Fibroblast of skin of right biceps (primary cell): ENCODE measurements at places on chromosomes 1 and 21.

DNA sequence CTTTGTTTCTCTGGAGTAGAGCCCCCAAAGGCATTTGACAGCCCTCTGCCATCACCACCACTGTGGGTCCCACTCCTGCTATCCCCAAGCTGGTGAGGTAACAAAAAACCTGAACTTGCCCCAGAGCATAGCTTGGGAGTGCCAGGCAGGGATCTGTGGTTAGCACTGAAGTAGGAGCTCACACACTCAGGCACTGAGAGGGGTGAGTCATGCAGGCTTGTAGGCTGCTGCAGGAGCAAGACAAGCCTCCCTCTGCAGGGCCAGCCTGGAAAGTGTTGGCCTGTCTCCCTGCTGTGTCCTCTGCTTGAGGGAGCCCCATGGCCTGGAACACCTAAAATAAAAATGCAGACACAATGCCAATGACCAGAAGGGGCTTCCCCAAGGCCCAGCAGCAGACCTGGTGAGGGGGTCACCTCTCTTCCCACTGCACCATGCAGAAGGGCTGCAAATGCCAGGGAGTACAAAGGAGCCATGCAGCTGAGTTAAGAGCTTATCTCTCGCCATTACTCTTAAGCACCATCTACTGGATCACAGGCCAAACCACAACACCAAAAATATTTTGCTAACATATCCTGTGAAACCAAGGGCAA is 108.9 kb upstream of the POGK start:
- no peak for DNase-seq

GRCh38 chr1:230153641-230154296 is 86.7 kb downstream of the GALNT2 start:
- no peak for DNase-seq

- no peak for DNase-seq
Measured at GRCh38 chr1:180291004-180291403, 60.9 kb downstream of the LHX4 start.

- no peak for DNase-seq
Measured at GRCh38 chr1:234120327-234120944, 216.0 kb downstream of the SLC35F3 start.

DNA sequence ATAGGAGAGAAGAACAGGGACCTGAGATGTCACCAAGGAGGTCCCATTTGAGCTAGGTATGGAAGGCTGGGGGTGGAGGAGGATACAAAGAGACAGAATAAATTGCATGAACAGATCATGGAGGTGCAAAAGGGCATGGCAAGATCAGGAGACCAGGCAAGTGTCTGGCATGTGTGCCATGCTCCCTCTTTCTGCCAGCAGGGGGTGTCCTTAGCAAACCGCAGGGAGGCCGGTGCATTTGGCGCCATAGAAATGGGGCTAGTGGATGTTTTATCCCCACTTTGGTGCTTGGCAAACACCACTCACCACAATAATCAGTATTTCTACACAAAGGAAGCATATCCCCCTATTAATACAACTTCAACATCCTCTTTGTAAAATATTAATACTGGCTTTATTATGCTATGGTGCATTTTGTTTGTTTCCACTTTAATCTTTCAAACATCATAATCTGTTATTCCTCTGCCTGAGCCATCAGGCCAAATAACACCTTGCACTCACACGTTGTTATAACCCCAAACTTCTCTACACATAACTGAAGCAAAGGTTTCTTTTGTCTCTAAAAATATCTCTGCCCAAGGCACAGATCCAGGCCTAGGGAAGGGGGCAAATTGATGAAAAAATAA is 25.9 kb downstream of the S100A6 start:
- peak; percentile 44 for DNase-seq

GRCh38 chr21:22278366-22278765 is 1280.2 kb downstream of the NCAM2 start:
- DNase-seq = no peak

DNA sequence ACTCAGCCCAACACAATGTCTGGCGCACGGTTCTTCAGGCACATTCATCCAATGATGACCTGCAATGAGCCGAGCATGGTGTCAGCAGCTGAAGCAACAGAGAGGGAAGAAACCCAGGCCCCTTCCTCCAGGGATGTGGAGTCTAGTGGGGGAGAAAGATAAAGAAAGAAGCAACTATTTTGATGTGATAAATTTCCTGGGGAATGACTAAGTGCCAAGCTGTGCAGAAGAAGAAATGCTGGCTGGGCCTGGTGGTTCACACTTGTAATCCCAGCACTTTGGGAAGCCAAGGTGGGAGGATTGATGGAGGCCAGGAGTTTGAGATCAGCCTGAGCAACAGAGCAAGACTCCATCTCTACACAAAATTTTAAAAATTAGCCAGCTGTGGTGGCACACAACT is 561.8 kb downstream of the KIF26B start:
- peak; percentile 35 for DNase-seq

DNA sequence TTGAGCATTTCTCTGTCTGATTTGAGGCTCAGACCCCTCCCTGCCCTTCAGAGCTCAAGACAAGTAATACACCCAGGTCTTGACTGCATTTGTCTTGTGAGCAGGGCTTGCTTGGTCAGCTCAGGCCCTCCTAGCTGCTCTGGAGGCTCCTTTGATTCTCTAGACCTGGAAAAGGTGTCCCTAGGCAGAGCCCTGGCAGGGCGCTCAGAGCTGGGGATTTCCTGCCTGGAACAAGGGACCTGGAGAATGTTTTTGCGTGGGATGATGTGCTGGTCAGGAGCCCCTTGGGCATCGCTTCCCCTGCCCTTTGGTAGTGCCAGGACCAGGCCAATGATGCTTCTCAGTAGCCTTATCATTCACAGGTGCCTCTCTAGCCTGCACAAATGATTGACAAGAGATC is 4.9 kb upstream of the CCDC28B start:
- DNase-seq = no peak

DNA sequence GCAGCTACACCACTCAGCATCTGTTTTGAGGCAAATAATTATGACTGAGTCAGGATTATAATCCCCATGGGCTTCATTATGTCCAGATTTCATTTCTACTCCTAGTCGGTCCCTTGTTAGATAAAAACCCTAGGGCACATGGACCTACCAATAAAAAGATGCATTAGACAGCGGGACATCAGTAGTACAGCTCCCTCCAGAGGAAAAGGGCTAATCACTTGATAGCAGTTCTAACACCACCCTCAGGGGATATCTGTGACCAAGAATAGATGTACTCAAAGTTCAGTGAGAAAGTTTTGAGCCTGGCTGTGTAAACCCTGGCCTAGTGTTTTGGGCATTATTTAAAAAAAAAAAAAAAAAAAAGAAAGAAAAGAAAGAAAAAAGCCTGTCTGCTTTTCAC is 10.0 kb downstream of the GJA8 start:
- DNase-seq = no peak

- DNase-seq = no peak
Measured at GRCh38 chr1:205343431-205344065, 13.2 kb downstream of the KLHDC8A start.

DNA sequence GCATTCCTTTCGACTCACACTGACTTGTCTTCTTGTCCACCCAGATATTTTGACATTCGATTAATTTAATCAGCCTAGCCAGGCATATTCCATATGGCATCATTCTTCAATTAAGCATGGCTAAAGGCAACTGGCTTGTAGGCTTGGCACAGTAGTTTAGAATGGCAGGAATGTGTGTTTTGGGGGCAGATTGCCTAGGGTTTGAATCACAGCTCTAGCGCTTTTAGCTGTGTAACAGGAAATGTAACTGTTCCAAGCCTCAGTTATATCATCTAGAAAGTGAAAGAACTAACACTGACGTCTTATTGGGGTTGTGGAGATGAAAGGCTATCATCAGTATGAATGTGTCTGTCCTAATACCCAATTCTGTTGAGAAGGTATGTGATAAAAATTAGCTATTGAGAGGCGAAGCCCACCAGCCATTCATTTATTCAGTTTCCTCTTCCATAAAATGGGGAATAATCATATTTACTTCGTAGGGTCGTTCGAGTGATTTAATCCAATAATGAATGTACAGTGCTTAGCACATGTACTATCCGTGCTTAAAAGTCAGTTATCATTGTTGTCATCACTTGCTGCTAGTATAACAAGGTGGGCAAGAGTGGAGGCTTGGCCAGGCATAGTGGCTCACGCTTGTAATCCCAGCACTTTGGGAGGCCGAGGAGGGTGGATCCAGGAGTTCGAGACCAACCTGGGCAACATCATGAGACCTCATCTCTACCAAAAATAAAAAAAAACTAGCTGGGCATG is 41.6 kb upstream of the GRHL3 start:
- peak; percentile 49 for DNase-seq

- peak; percentile 93 for DNase-seq
Measured at GRCh38 chr1:63731117-63732043, 42.4 kb upstream of the ROR1 start.

GRCh38 chr1:180672105-180672504 is 40.3 kb downstream of the XPR1 start:
- peak; percentile 40 for DNase-seq

- no peak for DNase-seq
Measured at GRCh38 chr1:60103186-60103585, 29.6 kb upstream of the C1orf87 start.

DNA sequence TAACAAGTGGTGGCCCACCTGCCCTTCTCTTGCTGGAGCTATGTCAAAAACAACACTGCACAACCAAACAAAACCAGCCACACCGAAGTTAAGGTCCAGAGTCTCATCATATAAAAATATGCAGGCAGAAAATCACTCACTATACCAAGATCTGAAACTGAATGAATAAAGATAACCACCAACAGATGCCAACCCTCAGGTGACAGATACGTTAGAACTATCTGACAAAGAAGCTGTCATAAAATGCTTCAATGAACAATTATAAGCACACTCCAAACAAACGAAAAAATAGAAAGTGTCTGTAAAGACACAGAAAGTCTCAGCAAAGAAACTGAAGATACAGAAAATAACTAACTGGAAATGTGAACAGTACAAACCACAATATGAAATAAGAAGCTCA is 14.0 kb downstream of the ZNF496 start:
- no peak for DNase-seq

- peak; percentile 53 for DNase-seq
Measured at GRCh38 chr1:22673486-22674409, 20.7 kb downstream of the C1QB start.

DNA sequence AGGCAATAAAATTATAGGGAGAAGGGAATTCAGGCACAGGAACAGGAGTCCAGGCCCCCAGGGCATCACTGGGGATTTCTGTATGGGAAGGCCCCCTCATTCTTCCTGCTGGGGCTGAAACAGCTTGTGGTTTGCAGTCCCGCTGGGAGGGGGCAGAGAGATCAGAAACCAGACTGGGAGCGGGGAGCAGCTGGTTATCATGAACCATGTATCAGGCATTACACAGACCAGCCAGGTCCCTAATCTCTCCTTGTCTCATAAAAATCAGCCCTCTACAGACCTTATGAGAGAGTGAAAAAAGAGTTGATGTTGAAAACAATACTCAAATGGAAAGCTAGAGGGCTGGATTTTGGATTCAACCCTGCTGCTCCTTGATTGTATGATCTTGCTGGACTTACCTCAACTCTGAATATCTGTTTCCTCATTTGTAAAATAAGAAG is 93.4 kb upstream of the F3 start:
- DNase-seq = no peak

DNA sequence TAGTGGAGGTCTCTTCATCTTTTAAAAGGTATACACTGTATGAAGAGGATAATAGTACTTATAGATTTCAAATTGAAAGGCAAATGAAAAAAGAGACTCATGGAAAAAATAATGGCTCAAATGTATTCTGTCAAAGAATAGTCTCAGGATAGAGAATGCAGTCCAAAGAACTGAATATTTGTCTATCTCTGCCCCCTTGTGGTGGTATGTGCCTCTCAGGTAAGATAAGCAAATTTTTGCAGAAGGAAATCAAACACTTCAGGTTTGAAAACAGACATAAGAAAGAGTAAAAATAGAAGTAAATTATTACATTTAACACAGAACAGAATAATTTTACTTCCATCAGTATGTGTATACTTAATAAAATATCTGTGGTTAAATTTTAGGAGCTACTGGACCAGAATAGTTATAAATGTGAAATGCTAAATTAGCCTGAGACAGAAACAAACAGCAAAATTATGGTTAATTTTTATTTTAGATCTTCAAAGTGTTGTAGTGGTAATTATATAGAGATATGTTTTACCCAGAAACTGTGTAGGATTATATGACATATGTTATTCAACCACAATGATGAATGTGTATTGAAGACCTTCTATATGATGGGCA is 164.4 kb upstream of the PALMD start:
- peak; percentile 57 for DNase-seq

DNA sequence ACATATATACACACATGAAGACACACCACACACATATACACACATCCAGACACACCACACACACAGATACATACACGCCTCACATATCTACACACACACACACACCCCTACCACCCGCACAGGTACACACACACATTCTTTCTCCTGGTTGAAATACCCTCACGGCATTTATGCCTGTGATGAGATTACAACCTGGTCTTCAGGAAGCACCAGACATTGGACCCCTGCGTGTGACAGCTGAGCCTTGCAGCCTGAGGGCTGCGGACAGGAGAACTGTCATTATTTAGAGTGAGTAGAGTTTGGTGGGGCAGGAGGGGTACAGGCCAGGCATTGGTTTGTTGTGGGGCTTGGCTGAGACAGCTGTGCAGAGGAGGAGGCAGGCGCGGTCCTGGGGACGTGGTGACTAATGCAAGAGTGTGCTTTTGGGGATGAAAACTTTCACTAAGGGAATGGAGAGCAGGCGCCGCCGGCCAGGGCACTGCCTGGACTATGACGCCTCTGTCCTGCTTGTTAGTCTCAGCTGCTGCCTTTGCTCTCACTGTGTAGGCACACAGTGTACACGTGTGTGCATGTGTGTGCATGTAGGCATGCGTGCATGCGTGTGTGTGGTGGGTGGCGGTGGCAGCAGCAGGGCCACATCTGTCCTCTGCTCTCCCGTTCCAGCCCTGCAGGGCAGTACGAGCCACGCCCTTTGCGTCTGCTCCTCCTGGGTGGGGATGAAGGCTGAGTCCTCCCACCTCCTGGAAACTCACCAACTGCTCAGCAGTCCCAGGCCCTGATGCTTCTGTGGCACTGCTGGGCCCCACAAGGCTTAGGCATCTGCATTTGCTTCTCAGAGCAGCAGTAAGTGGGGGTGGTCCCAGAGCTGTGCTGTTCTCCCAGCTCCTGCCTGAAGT is 57.6 kb downstream of the SPSB1 start:
- DNase-seq = peak; percentile 38

- peak; percentile 29 for DNase-seq
Measured at GRCh38 chr1:207787776-207788175, 35.9 kb downstream of the CD46 start.

- peak; percentile 15 for DNase-seq
Measured at GRCh38 chr1:77063118-77063517, 156.1 kb downstream of the PIGK start.

DNA sequence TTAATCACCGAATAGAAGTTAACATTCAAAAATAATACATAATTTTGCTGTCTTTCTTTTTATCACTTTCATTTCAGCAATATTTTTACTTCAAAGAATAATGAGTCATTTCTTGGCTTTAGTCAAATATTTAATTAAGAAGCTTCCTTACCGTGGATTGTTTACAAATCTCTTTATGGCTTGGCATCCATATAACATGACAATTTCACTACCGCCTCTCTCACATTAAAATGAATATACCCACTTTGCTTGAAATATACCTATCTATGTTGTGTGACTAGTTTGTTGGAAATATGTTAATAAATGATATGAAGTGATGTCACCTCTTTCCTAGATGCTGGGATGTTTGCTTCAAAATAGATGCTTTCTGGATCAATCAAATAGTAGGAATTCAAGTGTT is 1203.9 kb downstream of the AMY1C start:
- DNase-seq = no peak

GRCh38 chr1:245041058-245041698 is 113.6 kb upstream of the KIF26B start:
- DNase-seq = no peak
